Fibroblast of gingiva (primary cell): ENCODE measurements at places on chromosomes 3 and 15.

DNA sequence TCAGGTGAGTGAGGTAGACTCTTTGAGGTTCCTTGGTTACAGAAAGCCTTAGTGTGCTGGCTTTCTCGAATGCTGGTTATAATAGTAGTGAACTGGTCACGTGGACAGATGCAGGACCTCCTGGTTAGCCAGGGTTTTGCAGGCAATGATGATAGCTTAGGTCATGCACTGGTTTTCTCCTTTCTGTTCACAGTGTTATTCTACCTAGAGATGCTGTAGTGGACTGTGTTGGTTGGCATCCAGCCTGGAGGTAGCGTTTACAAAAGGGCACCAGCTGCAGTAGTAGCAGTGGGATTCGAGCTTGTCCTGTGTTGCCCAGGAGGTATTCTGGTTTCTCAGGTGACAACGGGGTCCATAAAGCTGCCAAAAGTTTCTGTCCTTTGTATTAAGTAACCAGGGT lies 27.0 kb downstream of the PCCB start:
- no peak for DNase-seq

- DNase-seq: no peak
Observed at GRCh38 chr3:188590557-188590956, 436.6 kb downstream of the LPP start.

DNA sequence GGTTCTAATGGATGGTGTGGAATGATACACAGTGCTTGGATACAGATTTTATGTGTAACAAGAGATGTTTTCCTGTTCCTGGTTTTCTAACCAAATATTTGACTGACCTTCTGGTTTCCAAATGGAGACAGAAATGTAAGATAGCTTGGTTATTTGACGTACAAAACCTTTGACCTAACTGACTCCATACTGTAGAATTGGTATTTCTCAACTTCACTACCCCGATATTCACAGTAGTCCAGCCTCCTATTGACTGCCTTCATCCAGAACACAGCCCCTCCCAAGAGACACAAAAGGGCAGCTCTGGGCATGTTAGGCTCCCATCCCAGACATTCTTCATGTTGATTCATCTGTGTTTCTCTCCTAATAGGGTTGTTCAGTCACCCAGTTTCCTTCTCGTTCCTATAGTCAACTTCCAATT lies 33.4 kb downstream of the MYO1E start:
- peak; percentile 85 for DNase-seq

DNA sequence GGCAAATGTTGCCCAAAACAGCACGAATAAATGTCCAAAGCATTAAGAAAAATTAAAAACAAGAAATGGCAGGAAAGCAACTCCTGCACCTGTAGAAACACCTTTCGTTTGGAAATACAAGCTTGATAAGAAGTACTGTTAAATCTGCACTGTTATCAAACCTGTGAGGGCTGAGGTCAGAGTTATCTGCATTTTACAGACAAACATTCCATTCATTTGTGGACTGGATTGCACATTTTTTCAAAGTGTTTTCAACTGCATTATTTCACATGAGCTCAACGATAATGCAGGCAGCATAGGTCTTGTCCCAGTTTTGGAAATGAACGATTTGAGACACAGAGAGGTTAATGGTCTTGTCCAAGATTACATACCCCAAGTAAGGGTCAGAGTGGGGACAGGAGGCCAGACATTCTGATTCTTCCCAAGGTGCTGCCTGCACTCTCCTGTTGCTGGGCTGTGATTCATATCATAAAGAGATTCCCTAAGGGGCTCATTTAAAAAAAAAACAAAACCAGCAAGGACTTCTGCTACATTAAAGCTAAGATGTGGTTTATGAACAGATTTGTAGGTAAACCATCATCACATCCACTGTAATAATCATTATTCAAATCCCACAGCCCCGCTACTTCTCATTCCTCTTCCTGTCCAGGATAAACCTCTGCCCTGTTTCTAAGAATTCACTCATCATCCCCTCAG lies 13.0 kb downstream of the GUCA1C start:
- DNase-seq: no peak

DNA sequence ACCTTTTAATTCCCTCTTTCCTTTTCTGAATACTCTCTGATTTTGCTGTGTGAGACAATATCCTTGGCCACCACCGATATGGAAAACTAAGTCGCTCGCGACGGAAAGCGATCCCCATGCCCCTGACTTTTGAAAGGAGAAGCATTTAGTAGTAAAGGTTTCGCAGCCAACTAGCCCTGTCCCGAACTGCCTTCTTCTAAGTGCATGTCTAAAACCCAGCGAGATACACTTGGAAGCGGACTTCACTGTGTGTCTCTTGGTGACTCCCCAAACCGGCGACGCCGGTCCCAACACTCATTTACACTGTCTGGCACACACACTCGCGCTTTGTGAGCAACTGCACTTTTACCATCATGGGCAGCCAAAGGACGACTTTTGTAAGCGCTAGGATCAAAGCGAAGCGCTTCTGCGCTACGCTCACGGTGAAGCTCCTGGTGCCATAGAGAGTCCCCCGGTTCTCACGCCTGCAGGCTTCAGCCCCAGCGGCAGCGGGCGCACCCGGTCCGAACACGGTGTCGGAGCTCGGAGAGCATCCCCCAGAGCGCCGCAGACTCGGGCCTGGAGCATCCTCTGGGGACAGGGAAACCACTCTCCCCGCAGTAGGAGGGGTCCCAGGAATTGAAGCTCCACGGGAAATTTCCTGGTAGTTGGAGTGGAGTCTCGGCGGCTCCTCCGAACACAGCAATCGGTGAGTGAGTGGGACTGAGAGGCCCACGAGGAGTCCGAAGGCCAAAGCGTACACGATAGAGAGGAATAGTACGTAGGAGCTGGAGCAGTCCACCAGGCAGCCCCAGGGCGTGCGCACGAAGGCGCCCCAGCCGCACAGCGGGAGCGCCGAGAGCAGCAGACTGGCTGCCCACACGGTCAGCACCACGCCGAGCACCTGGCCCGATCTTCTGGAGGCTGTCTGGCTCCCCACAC lies 1.4 kb downstream of the GPR149 start:
- no peak for DNase-seq

DNA sequence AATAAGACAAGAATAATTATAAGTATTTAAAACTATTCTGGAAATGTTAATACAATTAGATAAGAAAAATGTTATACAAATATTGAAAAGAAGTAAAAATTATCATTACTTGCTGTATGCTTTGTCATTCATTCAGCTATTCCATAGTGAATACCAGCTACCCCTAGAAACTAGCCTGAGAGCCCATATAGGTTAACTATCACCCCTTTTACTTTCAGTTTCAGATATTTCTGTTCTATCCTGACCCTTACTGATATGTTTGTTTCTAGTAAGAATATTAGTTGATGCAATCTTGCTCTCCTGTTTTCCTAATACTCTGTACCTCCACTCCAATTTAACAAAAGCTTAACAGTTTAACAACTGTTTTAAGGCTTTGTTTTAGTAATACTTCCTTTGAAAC lies 31.6 kb downstream of the FAM227B start:
- no peak for DNase-seq

DNA sequence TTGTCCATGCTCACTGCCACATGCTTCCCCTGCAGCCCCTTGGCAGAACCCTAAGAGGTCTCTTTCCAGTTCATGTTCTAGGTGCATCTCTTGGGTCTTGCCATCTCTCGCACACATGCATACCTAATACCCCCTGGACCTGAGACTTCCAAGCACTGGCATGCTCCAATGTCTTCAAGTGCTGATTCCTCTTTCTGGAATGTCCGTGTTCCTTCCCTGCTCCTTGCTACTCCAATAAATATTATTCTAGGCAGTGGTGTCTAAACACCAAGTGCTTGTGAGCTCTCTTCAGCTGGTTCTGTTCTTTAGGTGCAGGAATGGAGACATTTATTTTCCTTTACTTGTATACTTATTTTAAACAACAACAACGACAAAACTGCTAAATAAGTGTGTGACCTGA lies 370.1 kb downstream of the LPP start:
- DNase-seq: no peak

DNA sequence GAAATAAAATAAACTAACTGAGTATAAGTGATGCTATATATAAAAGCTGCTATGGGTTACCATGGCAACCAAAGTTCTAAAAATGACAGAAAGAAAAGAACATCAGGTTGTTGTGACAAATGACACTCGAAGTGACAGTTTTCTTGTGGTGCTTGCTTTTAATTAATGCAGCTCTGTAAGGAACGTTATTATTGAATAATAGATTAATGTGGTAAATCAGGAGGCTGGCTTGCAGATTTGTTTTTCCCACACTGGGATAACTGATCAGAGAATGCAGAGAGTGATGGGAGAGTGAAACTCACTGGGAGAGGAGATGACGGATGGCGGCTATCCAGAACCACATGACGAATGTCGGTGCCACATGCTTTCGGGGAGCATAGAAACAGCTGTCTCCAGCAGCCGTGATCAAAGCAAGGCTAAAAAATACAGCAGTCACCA lies 207.0 kb upstream of the ATP10A start:
- no peak for DNase-seq

- peak; percentile 61 for DNase-seq
Observed at GRCh38 chr15:66619152-66619903, 53.5 kb upstream of the LCTL start.

GRCh38 chr3:126508564-126508964 lies 9.0 kb downstream of the UROC1 start:
- DNase-seq: no peak

DNA sequence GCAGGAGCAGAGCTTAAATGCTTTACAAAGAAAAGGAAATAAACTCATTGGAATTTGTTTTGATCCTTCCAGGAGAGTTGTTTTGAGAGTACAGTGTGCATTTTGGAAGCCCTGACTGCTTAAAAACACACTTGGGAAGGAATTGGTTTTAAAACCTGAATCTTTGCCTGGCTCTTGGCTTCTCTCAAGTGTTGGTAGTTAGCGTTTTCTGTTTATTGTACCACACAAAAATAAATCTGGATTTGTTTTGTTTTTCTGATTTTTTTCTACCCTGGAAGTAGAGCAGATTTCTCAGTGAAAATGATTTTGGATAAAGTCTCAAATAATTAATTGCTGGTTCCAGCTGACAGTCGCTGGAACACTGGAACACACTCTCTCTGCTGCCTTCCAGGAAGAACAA lies 90.6 kb downstream of the CHST2 start:
- DNase-seq: no peak

DNA sequence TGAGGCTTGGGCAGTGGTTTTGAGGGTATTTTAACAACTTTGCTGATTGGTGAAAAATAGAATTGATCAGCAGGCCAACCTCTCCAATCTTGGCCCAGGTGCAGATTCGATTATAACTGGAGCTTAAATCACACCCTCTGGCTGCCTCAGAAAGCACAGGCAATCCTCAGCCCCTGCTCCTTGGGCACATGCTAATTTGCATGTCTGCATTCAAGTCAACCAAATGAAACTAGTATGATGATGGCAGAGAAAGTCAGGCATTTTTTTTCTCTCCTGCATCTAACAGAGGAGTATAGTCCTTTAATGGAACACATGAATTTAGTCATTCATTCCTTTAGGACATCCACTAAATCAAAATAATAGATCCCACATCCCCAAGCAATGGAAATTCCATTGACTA lies 16.8 kb upstream of the NMNAT3 start:
- DNase-seq: no peak

GRCh38 chr3:188772886-188773285 lies 398.9 kb upstream of the TPRG1 start:
- DNase-seq: peak; percentile 44

DNA sequence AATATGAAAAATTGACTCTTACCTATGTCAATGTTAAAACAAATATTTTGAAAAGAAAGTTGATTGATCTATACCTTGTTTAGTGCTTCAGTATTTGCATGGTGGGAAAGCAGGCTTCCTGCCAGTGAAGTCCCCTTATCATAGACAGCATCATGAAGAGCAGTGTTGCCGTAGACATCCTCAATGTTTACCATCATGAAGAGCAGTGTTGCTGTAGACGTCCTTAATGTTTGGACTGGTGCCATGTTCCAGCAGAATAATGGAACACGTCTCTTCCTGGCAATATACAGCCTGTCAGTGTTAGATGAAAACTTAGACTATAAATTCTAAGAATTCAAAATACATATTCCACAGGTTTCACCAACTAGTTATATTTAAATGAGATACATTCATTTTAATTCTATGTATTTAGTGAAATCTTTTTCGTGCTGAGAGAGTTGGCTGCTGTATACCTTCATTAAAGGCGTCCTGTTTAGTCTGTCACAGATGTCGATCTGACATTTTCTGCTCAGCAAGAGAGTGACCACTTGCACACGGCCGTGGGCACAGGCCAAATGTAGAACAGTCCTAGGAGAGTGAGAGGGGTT lies 116.8 kb downstream of the LMLN start:
- DNase-seq: no peak

DNA sequence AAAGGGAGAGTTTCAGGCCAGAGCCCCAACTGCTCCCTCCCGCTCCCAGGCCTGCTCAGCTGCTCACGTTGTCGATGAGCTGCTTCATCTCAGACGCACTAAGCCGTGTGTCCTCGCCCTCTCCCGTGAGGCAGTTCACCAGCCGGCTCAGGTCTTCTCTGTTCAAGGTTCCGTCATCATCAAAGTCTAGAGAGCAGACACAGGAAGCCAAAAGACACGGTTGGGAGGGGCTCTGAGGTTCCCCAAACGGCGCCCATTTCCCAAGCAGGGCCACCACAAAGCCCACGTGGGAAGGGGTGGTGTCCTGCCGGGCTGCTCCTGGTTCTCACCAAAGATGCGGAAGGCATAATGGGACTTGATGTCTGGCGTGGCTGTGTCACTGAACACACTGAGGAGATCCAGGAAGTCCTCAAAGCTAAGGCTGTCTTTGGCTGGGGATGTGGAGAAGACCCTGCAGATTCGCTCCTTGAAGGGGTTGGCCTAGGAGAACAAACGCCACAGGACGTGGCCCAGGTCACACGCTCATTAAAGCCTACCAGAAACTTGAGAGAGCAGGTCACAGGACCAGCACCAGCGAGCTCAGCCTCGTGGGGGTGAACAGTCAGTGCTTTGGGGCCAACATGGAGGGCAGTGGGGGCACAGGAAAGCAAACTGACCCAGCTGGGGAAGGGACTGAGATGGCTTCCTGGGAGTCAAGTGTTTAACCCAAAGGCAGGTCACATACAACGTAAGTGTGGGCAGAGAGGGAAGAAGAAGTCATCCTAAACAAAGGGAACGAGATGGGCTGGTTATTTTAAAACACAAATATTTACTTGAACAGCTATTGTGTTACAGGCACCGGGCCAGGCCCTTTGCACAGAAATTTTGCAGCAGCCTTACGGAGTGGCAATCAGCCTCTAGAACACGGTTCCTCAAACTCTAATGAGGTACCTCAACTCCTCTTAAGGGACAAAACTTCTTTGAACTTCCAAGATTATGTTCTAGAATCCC lies 2.4 kb downstream of the CIB1 start:
- DNase-seq: no peak

GRCh38 chr15:78368651-78369050 lies 28.5 kb downstream of the CRABP1 start:
- no peak for DNase-seq

- DNase-seq: peak; percentile 71
Observed at GRCh38 chr3:15102256-15102655, 3.3 kb upstream of the RBSN start.

DNA sequence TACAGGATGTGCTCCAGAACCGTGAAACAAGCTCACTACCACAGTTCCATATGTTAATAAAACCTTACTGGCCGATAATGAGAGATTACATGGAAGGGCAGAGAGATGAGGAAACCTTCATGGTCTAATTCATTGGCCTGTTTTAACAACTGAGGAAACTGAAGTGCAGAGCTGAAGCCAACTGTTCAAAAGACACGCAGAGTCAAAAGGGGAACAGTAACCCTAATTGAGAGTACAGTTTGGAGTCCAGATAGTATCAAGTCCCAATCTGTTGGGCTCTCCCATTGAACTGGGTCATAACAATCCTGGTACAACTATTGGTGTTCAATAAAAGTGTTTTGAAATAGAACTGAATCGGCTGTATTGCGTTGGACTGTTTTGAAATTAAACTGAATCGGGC lies 69.6 kb downstream of the SLC12A8 start:
- no peak for DNase-seq

GRCh38 chr15:69465253-69465652 lies 12.6 kb downstream of the RPLP1 start:
- DNase-seq: no peak
